Fibroblast of skin of left biceps (primary cell): ENCODE measurements at places on chromosomes 16 and 17.

DNA sequence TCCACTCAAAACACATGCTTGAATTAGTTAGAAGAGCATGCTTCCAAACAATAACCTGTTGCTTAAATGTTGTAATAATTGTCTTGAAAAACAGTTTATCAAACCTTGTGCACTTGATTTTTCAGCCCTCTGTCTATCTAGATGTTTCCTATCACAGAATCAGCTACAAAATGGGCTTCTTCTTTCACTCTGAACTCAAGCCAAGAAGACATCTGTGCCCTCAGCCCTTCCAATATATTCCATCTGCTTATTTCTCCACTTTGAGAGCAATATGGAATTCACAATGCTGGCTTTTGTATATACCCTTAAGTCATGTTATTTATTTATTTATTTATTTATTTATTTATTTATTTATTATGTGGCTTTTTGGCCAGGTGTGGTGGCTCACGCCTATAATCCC lies 234.2 kb downstream of the TOX3 start:
- DNase-seq, result no peak

DNA sequence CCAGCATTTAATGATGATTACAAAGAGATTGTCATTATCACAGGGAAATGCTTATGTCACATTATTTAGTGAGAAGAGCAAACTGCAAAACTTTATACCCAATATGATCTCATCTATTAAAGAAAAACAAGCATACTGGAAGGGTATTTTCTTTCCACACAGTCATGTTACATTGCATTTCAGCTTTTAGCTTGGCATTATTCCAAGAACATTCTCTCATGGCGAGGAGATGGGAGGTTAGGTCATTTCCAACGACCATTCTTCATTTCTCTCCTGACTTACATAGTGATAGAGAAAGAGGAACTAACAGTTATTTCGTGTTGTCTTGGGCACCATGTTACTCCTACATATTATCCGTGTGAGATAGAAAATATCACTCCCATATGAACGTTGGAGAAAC lies 309.4 kb upstream of the XYLT1 start:
- no peak for DNase-seq

GRCh38 chr16:57878586-57878985 lies 76.3 kb upstream of the KIFC3 start:
- no peak for DNase-seq

DNA sequence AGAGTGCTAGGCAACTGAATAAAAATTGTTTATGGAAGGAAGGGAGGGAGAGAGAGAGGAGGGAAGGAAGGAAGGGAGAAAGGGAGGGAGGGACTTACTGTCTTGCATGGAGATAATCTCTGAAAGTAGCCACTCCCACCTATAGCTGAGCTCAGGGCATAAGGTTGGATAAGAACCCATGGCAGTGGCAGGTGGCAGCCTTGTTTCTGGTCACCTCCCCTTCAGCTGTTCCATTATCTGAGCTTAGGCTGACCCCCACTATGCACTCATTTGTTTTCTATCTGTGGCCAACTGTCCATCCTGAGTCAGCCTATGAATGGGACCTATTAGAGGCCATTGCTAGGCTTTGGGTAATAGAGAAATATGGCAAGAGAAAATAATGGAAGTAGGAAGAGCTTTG lies 25.3 kb upstream of the MTMR4 start:
- DNase-seq, result no peak

DNA sequence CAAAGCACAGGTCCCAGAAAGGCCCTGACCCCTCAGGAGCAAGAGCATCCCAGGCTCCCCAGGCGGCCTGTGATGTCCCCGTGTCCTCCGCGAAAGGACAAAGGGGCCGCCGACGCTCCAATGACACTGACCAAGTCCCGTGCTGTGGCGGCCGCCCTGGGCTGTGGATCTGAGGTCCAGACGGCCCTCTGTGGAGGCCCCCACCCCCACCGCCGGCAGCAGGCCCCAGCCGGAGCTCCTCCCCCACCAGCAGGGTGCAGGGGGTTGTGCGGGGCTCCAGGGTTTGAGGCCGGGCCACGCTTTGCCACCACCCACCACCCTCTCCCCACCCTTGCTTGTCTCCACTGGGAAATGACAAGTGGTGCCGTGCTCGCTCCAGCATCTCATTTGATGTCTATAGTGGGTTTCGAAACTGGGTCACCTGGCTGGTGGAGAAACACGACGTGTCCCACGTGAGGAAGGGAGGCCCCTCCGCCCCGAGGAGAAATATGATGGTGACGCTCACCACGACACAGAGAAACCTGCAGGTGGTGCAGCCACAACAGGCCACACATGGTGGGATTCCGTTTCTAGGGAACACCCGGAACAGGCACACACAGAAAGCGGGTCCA lies 31.2 kb upstream of the ZNF469 start:
- DNase-seq, result no peak

DNA sequence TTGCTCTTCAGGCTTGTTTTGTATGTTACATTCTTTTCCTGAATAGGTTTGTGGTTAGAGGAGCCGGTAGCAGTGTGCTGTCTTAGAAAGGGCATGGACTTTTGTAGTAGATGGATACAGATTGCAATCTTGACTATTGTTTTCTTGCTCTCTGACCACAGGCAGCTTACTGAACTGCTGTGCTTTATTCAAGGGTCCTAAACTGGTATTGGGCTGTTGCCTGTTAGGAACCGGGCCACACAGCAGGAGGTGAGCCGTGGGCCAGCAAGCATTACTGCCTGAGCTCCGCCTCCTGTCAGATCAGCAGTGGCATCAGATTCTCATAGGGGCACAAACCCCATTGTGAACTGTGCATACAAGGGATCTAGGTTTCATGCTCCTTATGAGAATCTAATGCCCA lies 373.9 kb downstream of the CPPED1 start:
- no peak for DNase-seq

DNA sequence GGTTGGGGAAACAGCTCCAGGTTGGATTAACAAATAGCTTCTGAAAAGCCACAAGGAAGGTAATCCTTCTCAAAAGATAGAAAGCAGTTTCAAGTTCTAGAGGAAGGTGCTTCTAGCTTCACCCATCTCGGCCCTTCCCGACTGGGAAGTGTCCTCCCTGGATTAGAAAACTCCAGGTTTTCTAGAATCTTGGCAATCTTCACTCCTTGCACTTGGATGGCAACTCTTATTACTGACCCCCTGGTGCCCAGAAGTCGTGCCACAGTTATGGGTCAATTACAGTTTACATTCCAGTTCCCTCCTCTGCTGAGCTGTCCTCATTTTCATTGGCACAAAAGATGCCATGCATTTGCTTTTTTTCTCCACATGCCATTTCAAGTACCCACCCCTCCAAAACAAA lies 65.6 kb downstream of the SMG6 start:
- no peak for DNase-seq

DNA sequence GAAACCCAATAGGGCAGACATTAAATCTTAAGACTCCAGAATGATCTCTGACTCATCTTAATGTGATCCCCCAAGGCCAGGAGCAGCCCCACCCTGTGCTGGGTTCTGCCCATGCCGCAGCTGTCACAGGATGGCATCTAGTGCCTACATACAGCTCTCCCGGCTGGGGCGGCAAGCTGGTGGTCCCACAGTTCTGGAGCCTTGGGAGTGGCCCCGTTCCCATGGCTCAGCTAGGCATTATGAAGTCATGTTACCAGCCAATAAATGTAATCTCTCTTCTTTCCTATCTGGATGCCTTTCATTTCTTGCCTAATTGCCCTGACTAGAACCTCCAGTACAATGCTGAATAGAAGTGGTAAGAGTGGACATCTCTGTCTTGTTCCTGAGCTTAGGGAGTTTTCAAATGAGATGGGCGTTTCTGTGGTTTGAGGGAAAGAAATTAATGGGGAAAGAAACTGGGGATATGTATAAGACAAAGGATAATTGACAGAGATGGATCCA lies 95.7 kb upstream of the DNAH17 start:
- DNase-seq, result no peak
